ENCODE measurements at places on chromosomes 7 and 10. TPM values are rescaled to one million over a fixed set of nuclear protein-coding genes. Genes with fewer than 3 reads are reported as not detected.

Gene DYNC1I1
- 3.2 TPM for total RNA-seq

Gene SLC16A12
- total RNA-seq = 0.31 TPM

Gene WDR37
- 20.9 TPM for total RNA-seq

Gene EGFR
- 22.0 TPM for total RNA-seq

Gene SH2D4B
- total RNA-seq = not detected

Gene PDE1C
- total RNA-seq = 14.9 TPM
